ENCODE measurements at places on chromosomes 1 and 21. TPM values are rescaled to one million over a fixed set of nuclear protein-coding genes. Genes with fewer than 3 reads are reported as not detected.

DNA sequence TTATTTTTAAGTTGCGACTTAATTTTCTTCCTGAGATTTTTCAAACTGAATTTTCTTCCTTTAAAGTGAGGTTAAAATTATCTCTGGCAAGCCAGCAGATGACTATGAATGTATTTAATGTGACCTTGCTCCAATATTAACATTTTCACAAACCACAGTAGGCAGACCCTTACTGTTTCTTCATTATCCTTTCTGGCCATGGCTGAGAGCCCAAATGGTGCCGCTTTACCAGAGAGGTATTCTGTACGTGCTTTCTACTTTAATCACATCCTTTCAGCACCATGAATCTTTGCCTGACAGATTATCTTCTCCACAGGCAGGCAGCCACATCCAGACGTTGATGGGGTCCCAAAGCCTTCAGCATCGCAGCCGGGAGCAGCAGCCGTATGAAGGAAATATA lies 129.6 kb downstream of the LRRC40 start:
- H3K4me1 ChIP-seq: no peaks in the 10 kb centered on the region
- no peaks in the 10 kb centered on the region for H3K27me3 ChIP-seq
- no peak overlapping the region for H3K27ac ChIP-seq
- no peak for DNase-seq

GRCh38 chr1:184351416-184351975 lies 35.3 kb upstream of the C1orf21 start:
- H3K4me3 ChIP-seq: no peak overlapping the region
- no peak overlapping the region for H3K27ac ChIP-seq
- H3K36me3 ChIP-seq: no peaks in the 10 kb centered on the region

DNA sequence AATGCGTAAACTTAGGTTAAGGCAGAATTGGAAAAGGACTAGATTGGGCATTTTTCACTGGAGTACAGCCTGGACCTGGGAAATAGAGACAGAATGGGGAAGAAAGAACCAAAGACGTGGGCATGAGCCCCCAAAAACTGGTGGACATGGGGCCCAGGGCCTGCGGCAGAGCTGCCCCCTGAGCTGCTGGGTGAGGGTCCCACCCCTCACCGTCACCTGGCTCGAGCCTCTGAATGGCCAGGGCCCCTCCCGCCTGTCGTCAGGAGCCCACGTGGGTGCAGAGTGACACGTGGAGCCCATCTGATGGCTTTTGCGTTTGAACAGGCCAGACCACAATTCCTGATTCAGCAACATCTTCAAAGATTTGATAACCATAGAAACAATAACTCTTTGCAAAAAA lies 360.9 kb upstream of the VAMP3 start:
- H3K27ac ChIP-seq: no peak overlapping the region
- no peaks in the 10 kb centered on the region for H3K36me3 ChIP-seq
- H3K4me1 ChIP-seq: no peaks in the 10 kb centered on the region
- no peak overlapping the region for H3K4me3 ChIP-seq
- no peaks in the 10 kb centered on the region for H3K27me3 ChIP-seq

ADGRL2 gene
- 79.4 TPM for total RNA-seq

LEMD1 gene
- not detected for total RNA-seq
